ENCODE measurements at places on chromosomes 3 and 15. TPM values are rescaled to one million over a fixed set of nuclear protein-coding genes. Genes with fewer than 3 reads are reported as not detected.
A peak's percentile ranks its signal among the peaks of the same experiment; 100 is the strongest.

SRGAP3 gene
- polyA plus RNA-seq, result 4.1 TPM

- peak; percentile 53 for DNase-seq
These were observed 556 bp downstream of the CRYBG3 start for GRCh38 chr3:97822359-97822775.

CAND2 gene
- 3.9 TPM for polyA plus RNA-seq

ECE2 gene
- not detected for polyA plus RNA-seq

- no peak for DNase-seq
These were observed 57.5 kb upstream of the EPHB1 start for GRCh38 chr3:134737516-134737915.

SETD5 gene
- 12.1 TPM for polyA plus RNA-seq

- no peak for DNase-seq
These were observed 27.0 kb downstream of the SHQ1 start for GRCh38 chr3:72821161-72821781.

DNA sequence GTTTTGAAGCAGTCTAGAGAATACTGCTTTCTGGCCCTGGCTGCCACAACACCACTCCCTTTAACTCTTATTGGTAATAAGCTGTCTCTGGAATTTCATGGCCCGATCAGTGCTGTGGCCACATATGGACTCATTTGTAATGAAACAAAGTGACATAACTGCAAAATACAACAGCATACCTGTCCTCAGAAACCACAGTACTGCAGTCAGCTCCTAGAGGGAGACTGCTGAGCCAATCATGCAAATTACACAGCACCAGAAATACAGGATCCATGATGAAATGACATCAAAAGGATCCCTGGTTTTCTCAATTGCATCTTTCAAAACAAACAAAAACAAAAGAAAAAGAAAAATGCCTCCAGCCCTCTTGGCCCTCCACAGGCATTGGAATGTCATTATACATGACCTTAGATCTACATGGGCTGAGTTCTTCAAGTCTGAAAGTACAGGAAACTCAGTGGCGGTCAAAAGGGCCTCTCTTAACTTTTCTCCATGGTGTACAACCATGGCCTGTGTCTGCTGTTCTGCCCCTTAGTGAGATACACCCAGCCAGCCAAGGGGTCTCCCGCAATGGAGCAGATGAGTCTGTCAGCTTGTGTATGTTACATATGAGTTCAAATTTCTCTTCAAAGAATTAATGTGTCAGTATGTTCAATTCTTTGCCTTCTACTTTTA lies 24.9 kb upstream of the KBTBD12 start:
- no peak for DNase-seq

- no peak for DNase-seq
These were observed 515.4 kb downstream of the DIPK2A start for GRCh38 chr3:144487011-144487410.

- no peak for DNase-seq
These were observed 63.6 kb upstream of the RPL32 start for GRCh38 chr3:12904951-12905315.

- DNase-seq, result no peak
These were observed 26.4 kb upstream of the ATP8B4 start for GRCh38 chr15:50145451-50145872.

SLC12A8 gene
- polyA plus RNA-seq, result 5.4 TPM

ACAD11 gene
- polyA plus RNA-seq, result 47.7 TPM

CHL1 gene
- 10.6 TPM for polyA plus RNA-seq
